Dermis blood vessel endothelial cell (primary cell): ENCODE measurements at places on chromosomes 16 and 17.
A peak's percentile ranks its signal among the peaks of the same experiment; 100 is the strongest.

- DNase-seq, result peak; percentile 86
Observed at GRCh38 chr17:38464723-38465390, 36.6 kb downstream of the ARHGAP23 start.

DNA sequence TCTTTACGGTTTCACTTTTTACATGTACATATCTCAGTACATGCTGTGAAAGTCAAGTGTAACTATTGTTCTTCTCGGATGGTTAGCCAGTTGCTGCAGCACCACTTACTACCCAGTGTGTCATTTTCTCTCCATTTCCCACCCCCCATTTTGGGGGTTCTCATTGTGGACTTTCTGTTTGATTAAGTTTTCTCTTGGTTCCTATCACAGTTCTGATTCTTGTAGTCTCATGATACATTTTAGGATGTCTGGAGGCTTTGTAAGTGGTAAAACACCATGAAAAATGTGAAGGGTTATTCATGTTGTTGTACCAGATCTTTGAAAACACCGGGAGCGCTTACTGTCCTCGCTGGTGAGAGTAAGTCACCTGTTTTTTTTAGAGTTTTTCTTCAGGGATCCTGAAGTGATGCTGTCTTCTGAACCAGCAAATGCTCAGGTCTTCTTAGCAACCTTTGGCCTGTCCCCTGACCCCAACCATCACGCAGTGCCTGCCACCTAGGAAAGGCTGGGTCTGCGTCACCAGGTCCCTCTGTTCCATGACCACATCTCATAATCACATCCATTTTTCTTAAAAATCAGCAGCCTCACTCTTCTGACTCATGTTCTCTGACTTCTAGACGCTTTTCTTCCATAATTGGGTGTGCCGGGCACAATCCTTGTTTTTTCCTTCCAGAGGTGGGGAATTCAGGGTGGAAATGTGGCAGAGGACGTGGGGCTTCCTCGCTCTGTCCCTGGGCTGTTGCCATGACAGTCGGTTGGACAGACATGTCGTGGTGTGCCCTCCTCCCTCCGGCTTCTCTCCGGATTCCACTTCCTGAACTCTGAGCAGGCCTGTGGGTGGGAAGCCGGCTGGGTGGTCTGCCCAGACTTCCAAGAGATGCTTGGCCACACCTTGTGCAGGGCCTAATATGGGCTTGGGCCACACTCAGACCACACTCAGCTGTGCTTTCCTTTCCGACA, 102.6 kb downstream of the NTN1 start:
- DNase-seq, result no peak

DNA sequence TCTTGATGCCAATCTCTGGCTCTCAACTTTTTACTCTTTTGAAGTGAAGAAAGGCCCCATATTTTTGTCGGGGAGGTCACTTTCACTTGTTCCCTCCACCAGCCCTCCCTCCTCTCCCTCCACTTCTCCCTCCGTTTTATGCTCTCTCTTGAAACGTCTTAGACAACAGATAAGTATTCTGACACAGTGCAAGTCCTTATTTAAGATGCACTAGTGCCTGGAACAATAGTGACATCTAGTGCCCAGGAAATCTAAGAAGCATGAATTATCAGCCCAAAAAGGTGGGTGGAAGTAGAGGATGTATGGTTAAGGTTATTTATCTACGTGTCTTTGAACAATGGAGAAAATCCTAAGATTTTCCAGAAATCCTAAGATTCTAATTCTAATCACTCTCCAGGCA, 17.9 kb downstream of the PSME3IP1 start:
- peak; percentile 91 for DNase-seq

GRCh38 chr16:67842509-67843342, 606 bp downstream of the THAP11 start:
- DNase-seq, result peak; percentile 77

- DNase-seq, result peak; percentile 18
Observed at GRCh38 chr17:82740906-82741759, 5.7 kb downstream of the FN3K start.

GRCh38 chr17:61000911-61001310, 323.3 kb downstream of the BCAS3 start:
- DNase-seq, result peak; percentile 10

DNA sequence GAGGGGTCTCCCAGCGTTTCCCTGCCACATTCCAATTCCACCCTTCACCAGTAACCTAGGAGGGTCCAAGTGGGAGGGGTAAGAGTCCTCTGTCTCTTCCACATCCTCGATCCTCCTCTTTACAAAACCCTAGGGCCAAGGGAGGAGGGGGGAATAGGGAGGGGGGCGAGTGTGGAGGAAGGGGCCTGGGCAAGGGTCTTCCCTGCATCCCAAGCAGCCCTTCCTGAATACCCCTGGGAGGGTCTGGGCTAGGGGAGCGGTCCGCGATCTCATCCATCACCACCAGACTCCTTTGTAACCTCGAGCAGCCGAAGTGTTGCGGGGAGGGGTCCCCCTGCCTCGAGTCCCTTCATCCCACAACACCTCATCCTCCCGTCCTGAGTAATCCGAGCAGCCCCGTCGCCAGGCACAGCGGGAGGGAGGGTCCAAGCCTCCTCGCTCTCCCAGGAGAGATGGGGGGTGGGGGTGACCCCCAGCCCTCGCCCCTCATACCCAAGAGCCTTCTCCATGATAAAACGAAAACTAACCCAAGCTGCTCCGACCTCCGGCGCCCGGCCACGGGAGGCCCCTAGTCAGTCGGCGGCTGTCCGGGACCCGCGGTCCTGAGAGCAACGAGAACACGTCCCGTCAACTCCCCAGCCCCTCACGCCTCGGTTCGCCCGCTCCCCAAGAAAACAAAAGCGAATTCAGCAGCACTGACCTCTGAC, 502 bp downstream of the SMPD3 start:
- no peak for DNase-seq

DNA sequence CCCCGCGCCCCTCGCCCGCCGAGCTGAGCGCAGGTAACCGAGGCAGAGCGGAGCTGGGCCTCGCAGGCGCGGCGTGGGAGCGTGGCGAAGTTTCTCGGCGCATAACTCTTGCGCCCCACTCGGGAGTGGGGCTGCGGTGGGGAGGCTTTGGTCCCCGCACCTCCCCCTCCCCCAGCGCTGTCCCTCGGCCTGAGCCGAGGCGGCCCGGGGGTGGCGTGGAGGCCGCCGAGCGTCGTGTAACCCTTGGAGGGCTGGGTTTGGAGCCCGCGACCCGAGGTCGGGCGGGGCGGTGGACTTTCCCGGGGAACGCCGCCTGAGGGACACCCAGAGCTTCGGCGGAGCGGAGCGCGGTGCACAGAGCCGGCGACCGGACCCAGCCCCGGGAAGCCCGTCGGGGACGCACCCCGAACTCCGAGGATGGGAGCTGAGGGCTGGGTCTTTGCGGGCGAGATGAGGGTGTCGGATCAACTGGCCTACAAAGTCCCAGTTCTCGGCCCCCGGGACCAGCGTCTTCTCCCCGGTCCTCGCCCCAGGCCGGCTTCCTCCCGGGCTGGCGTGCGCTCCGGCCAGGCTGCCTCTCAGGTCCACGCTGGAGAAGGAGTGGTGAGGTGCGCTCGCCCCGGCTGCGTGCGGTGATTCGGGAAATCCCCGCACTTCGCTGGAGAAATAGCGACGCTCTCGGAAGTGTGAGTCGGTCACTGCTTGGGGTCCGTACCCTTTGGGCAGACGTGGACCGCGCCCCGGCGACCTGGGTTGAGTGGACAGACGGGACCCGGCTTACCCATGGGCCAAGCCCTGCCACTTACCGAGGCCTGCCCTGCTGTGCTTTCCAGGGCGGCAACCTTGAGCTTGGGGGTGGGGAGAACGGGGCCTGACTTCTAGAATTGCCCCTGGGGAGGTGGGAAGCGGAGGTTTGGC, 168.4 kb downstream of the RAB11FIP4 start:
- peak; percentile 60 for DNase-seq

DNA sequence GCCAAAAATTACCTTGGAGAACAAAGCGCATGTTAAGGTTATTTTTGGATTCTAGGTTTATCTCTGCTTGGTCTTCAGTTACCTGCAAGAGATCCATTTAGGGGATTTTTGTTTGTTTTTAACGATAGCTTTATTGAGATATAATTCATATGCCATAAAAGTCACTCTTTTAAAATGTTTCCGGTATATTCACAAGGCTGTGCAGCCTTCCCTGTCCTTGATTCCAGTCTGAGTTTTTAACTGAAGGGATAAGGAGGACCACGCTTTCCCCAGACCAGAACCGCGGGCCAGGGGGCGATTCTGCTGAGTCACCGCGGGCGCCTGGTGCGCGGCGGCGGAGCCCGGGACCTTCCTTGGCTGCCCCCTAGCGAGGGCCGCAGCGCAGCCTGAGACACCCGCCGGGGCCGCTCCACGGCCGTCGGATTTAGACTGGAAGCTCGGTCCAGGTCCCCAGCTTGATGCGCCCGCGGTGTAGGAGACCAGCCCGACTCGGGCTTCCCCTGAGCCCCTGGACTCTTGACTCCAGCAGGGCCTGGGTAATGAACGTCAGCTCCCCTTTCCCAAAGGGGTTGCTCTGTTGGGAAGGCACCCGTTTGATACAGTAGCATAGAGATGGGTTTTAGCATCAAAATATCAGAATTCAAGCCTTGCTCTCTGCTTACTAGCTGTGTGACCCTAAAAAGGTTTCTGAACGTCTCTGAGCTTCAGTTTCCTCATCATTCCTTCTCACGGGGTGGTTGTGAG, 50.0 kb upstream of the STH start:
- peak; percentile 76 for DNase-seq

- DNase-seq, result no peak
Observed at GRCh38 chr17:44093231-44093900, 22.8 kb downstream of the G6PC3 start.

GRCh38 chr17:31560616-31561235, 169.3 kb downstream of the RAB11FIP4 start:
- peak; percentile 50 for DNase-seq

DNA sequence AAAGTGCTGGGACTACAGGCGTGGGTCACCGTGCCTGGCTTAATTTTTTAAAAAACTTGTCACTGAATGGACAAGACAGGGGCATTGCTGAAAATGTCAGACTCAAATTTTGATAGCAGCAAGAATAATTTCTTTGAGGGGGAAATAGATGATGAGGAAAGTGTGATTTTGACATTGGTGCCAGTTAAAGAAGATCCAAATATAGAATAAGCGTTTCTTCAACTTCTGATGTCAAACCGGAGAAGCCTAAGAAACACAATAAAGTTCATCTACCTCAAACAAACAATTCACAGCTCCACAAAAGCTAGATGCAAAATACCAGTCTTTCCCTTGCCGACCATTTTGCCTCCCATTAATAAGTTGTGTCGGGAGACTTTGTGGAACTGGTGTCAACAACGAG, 4.5 kb downstream of the MT1X start:
- no peak for DNase-seq

DNA sequence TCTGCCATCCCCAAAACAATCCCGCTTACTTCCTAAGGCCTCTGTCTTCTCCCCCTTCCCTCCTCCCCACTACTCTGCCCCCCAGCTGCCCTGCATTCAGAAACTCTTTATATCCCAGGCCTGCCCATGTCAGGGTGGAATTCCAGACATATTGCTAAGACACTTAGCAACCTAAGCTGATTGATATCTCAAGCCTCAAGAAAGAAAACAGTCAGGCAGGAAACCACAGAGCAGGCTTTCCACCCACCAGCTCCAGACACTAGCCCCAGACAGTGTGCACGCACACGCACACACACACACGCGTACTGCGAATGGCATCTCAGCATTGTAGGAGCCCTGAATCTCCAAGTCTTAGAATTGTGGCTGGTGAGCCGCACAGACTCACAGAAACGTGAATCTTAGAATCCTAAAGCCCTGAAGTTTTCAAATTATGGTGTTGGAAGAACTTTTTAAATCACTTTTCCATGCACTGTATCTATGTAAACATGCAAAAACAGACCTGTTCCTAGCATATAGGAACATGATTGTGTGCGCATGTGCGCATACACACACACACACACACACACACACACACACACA, 8.8 kb upstream of the LPCAT2 start:
- DNase-seq, result peak; percentile 96

GRCh38 chr17:72599891-72600290, 479.1 kb downstream of the SOX9 start:
- DNase-seq, result no peak

GRCh38 chr17:42333053-42333452, 44.8 kb downstream of the STAT5A start:
- no peak for DNase-seq

DNA sequence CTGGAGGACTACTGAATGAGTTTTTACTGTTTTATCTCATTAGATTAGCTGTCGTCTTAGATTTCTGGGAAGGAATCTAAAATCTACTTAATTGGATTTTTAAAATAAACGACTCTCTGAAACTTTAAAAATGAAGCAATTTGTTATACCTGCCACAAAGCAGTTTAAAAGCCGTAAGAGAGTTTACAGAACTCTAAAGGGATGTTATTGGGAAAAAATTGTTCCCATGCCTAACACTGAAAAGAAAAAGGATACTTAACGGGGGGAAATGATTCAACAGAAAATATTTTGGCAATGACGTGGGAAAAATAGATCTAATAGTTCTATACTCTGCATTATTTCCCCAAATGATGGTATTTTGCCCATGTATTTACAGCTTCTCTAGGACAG, 27.0 kb downstream of the ARHGAP17 start:
- DNase-seq, result peak; percentile 73

GRCh38 chr16:84277244-84277823, 17.3 kb upstream of the WFDC1 start:
- peak; percentile 73 for DNase-seq

DNA sequence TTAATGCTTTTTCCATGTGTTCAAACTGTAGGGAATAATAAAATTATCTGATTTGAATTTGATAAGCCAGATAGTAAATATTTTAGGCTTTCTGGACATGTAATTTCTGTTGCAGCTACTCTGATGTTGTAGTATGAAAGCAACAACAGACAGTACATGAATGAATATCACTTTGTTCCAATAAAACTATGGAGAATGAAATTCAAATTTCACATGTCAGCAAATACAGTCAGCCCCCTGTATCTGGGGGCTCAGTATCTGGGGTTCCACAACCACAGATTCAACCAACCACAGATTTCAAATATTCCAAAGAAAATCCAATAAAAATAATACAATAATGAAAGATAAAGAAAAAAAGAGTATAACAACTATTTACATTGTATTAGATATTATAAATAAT, 8.2 kb upstream of the CLTC start:
- DNase-seq, result no peak

GRCh38 chr17:6570731-6571451, 14.5 kb upstream of the PITPNM3 start:
- no peak for DNase-seq

GRCh38 chr17:73645050-73645871, 1.0 kb upstream of the SDK2 start:
- peak; percentile 35 for DNase-seq

GRCh38 chr17:83086907-83087787, 7.7 kb downstream of the METRNL start:
- DNase-seq, result no peak

- DNase-seq, result peak; percentile 77
Observed at GRCh38 chr16:47143677-47144558, at the start of gene NETO2. TSS of gene NETO2 (minus strand) at chr16:47143945. CDS start at chr16:47143612, 333 bp downstream.

- DNase-seq, result peak; percentile 27
Observed at GRCh38 chr17:57459286-57459915, 203.1 kb downstream of the MSI2 start.
